ENCODE measurements at places on chromosomes 3 and 15. TPM values are rescaled to one million over a fixed set of nuclear protein-coding genes. Genes with fewer than 3 reads are reported as not detected.

The TRPM1 gene
- total RNA-seq, result 3.5 TPM

The SLCO3A1 gene
- total RNA-seq, result 10.6 TPM

DNA sequence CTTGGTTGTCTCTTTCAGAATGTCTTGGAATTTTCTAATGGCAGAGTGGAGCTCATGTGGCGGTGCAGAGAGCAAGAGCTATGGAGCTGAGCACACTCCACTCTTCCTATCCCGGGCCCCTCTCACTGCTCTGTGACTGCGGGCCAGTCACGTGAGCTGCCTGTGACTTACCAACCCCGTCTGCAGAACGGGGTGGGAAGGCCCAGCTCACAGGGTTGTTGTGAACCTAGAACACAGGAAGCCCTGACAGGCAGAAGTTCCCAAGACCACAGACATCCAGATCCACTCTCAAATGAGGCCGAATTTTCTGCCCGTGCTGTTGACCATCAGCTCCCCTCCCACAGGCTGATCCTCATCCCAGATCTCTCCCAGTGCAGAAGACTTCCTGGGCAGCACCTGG, 35.5 kb upstream of the PLXNA1 start:
- DNase-seq, result no peak

DNA sequence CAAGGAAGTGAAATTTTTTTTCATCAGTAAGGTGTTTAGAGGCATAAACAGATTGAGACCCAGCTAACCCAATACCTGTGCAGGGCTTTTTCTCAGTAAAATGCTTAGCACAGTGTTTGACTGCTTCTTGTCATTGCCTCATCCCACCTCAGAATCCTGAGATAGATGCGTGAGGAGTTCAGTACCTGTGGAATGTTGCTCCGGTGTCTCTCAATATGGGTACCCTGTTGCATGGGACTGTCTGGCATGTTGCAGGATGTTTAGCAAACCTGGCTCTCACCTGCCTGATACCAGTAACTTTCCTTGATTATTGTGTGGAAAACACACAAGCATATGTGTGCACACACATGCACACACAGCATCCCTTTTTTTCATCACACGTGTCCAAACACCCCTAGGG, 128.4 kb downstream of the MCTP2 start:
- DNase-seq, result no peak

All from skin of body (tissue), 3 donors.